GM06990 (cell line): ENCODE measurements at places on chromosomes 13 and 19.

GRCh38 chr19:42067315-42067888 is 2.6 kb downstream of the GRIK5 start:
- DNase-seq: no peak

DNA sequence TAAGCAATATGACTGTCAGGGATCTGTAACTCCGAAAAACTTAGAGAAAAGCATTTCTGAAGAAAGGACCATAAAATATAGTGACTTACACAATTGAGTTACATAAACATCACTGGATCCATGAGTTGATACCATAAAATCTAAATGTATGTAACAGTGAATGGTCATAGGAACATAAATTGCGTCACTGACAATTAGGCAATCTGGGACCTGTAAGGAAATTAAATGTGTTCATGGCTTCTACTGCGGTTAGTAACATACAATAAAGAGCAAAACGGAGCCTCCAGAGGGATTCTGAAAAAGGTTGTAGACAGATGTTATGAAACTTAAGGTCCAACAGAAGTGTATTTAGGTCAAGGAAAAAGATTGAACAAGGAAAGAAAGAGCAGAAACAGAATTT is 27.1 kb downstream of the POU4F1 start:
- no peak for DNase-seq

GRCh38 chr13:37090912-37091311 is 14.6 kb downstream of the CSNK1A1L start:
- DNase-seq: no peak

GRCh38 chr13:107743526-107743925 is 471.8 kb downstream of the LIG4 start:
- DNase-seq: no peak

GRCh38 chr19:57778336-57778735 is 8.9 kb downstream of the ZNF586 start:
- no peak for DNase-seq

DNA sequence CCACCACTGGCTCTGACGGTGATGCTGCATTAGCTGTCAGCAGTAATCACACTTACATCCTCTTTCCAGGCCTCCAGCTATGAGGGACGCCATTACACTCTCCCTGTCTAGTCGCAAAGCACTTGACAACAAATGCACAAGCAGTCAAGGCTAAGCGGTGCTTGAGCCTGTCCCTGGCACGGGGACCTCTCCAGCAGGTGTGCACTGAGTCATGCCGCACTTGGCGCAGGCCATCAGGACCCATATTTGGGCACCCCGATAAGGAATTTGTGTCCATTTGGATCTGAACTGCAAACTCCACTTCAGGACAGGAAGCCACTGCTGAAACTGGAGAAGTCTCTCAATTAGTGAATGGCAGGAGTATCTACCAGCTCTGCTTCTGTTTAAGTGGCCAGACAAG is 301.9 kb upstream of the OBI1 start:
- no peak for DNase-seq

DNA sequence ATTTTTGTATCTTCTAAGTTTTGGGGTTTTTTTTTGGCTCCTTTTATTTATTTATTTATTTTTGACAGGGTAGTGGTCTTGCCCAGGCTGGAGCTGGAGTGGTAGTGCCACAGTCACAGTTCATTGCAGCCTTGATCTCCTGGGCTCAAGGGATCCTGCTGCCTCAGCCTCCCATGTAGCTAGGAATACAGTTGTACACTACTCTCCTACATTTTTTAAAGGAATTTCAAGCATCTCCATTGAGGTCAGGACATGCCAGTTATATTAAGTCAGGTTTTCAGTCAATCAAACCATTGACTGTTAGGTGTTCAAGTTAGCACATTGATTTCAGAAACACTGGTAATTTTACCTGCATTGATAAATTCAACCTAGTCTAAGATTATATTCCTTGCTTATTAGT is 480.5 kb upstream of the SPRY2 start:
- no peak for DNase-seq

DNA sequence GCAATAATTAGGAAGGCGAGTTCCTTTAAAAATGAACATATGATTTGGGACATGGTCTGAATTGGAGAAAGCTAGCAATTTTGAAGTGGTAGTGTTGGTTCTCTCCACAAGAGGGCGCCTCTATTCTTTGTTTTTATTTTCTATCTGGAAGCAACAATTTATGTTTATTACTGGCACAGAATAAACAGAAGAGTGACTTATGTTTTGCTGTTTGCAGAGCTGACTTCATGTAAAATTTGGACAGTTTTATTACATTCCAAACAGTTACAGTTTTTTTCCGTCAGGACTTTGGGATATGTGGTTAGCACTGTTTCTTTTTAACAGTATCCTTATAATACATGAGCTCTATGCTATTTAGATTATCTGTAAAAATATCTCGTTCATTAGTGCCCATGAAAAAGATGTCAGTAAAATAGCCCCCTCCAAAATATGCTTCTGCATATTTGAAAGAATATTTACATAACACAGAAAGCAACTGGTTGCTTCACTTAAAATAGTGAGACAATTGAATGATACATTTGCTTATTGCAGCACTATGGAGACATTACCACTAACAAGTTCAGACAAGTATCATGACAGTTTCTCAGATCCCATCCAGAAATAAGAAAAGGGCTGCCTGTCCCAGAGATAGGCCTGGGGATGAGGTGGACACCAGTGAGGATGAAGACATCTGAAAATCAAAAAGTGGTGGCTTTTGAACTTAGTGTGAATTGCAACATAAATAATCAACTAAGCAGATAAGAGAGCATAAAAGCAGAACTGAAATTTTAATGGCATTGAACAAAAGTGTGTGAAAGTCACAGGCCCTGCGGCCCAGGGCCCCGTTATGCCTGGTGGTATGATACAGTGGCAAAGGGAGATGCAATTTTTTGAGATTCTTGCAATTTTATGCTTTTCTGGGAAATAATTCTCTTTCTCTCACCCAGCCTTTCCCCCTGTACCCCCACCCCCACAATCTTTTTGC is 32.3 kb upstream of the FGF9 start:
- DNase-seq: no peak

- no peak for DNase-seq
Observed at GRCh38 chr13:68304286-68304893, 1074.3 kb upstream of the PCDH9 start.
